AG08396 (cell line): ENCODE measurements at places on chromosomes 7 and 10.

GRCh38 chr10:48363617-48364355 is 57.3 kb downstream of the MAPK8 start:
- DNase-seq, result peak; percentile 37

DNA sequence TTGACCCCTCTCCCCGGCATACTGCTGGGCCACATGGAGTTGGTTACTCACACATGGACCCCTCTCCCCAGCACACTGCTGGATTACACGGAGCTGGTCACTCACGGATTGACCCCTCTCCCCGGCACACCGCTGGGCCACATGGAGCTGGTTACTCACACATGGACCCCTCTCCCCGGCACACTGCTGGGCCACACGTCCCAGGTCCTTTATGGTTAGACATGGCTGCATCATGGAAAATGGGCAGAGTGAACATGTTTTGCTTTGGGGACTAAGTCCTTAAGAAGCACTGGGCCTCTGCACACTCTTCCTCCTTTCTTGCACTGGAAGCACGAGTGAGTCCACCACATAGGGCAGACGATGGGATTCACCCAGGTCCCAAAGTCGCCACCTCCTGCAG is 102.1 kb upstream of the SHH start:
- DNase-seq, result no peak

DNA sequence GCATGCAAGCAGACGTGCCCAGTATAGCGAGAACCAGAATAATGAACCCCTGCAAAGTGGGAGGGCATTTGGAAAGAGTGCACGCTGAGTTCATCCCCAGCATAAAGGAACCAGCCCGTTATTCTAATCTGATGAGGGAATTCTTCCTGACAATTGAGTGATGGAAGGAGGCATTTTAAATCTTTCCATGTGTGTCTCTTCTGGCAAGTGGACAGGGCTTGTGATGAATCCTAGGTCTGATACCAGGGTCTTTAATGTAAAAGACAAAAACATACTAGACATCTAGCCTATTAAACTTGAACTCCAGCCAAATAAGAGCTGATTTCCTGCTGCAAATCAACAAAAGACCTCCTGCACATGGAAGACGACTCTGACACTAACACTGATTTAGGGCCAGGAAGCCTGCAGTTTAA is 301.2 kb downstream of the DPP6 start:
- no peak for DNase-seq

DNA sequence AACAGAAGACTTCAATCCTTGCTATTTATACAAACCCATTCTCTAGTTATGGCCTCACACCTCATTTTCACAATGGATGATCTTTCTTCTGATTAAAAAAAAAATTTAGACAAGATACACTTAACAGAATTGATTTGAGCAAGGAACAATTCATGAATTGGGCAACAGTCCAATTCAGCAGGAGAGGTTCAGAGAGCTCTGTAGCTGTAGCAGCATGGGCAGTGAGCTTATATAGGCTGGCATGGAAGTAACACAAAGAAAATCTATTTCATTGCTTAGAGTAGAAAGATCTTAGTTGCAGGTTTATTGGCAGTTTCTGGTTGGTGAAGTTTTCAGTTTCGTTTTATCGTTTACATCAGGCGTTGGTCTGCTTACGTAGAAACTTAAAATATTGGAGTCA is 23.0 kb upstream of the LRGUK start:
- no peak for DNase-seq
